Smooth muscle cell of the pulmonary artery (primary cell): ENCODE measurements at places on chromosomes 7 and 10. TPM values are rescaled to one million over a fixed set of nuclear protein-coding genes. Genes with fewer than 3 reads are reported as not detected.

Gene CALHM2
- total RNA-seq, result 22.6 and 39.7 TPM in 2 replicates

Gene ACHE
- 0.07 and 0.13 TPM in 2 replicates for total RNA-seq

Gene ZNF117
- total RNA-seq, result 4.9 and 6.4 TPM in 2 replicates

Gene IGFBP3
- total RNA-seq, result 1,159 and 1,274 TPM in 2 replicates

Gene GBX1
- not detected in 2 replicates for total RNA-seq

Gene A1CF
- not detected in 2 replicates for total RNA-seq

Gene MYH16
- total RNA-seq, result not detected in 2 replicates

Gene CFAP46
- total RNA-seq, result 0.20 and 0.26 TPM in 2 replicates

Gene KIAA1217
- total RNA-seq, result 2.7 and 6.9 TPM in 2 replicates

Gene HABP2
- not detected in 2 replicates for total RNA-seq

Gene COL13A1
- total RNA-seq, result 5.0 and 38.9 TPM in 2 replicates

Gene GPC2
- 1.0 and 1.6 TPM in 2 replicates for total RNA-seq

Gene KCNK18
- not detected in 2 replicates for total RNA-seq

Gene SFXN2
- 6.4 and 6.7 TPM in 2 replicates for total RNA-seq

Gene PLOD3
- 164 and 240 TPM in 2 replicates for total RNA-seq

Gene FAM13C
- total RNA-seq, result 5.0 and 7.3 TPM in 2 replicates

Gene FAM25C
- total RNA-seq, result not detected in 2 replicates

Gene MBLAC1
- 2.3 and 2.7 TPM in 2 replicates for total RNA-seq

Gene NACAD
- total RNA-seq, result 3.8 and 4.2 TPM in 2 replicates

Gene MASTL
- total RNA-seq, result 6.9 and 7.9 TPM in 2 replicates

Gene RBP3
- not detected in 2 replicates for total RNA-seq

Gene TMEM139
- total RNA-seq, result 0.23 TPM in 1 of 2 replicates, not detected in the other

Gene C1QL3
- 0.07 TPM in 1 of 2 replicates, not detected in the other for total RNA-seq

Gene PCLO
- 0.03 and 0.07 TPM in 2 replicates for total RNA-seq

Gene CTAGE4
- 0.36 and 0.91 TPM in 2 replicates for total RNA-seq

Gene GRM8
- total RNA-seq, result 0.13 TPM in 1 of 2 replicates, not detected in the other

Gene H2BK1
- total RNA-seq, result not detected in 2 replicates

Gene FAM170B
- total RNA-seq, result not detected in 2 replicates

Gene GJD4
- total RNA-seq, result 0.10 TPM in 1 of 2 replicates, not detected in the other

Gene CCDC146
- 1.2 and 1.9 TPM in 2 replicates for total RNA-seq

Gene C10orf105
- under 0.01 TPM in 1 of 2 replicates, not detected in the other for total RNA-seq

Gene NPFFR1
- total RNA-seq, result not detected in 2 replicates

Gene VWC2
- not detected in 2 replicates for total RNA-seq

Gene CTNNA3
- 0.03 and 0.13 TPM in 2 replicates for total RNA-seq

Gene PRKCQ
- total RNA-seq, result 0.03 TPM in 1 of 2 replicates, not detected in the other

Gene CLDN15
- 3.1 and 4.3 TPM in 2 replicates for total RNA-seq

Gene PMPCB
- total RNA-seq, result 44.3 and 59.2 TPM in 2 replicates

Gene RADIL
- 0.13 and 2.0 TPM in 2 replicates for total RNA-seq
